ENCODE measurements at places on chromosomes 12 and 14.

GRCh38 chr12:56338308-56339157 is at the start of gene IL23A:
TSS of gene IL23A (plus strand) at chr12:56338884. CDS start at chr12:56339045, 161 bp downstream.
- peak; percentile 68 for DNase-seq

DNA sequence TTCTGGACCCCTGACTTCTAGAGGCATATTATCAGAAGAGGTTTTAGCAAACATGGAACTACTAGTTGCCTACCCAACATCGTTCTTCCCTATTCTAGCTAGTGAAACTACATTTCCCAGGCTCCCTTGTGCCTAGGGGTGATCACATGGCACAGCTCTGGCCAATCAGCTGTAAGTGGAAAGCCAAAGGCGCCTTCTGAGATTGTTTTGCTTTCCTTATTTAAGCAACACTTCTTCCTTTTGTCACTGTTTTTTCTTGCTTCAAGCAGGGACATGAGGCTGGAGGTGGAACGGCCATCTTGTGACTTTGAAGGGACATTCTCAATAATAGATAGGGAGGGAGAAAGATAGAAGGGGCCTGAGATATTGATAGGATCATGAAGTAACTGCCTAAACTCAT is 136.7 kb downstream of the ZNF664 start:
- DNase-seq = peak; percentile 39

DNA sequence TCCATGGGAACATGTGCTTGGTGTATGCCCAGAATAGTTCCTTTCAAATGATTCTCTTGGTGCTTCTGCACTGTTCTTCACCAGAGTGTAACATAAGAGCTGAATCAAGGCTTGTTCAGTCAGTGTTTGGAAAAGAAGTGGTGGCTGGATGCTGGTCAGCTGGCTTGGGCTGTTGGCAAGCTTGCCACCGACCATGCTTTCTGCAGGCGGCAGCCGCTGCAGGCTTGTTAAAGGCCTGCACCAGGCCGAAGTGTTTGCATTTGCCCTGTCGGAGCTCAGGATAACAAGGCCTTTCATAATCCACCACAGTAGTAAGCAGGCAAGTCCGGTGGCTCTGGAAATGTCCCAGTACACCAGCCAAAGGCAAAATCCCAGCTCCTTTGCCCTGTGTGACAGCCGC is 26.9 kb downstream of the DAAM1 start:
- DNase-seq = no peak

GRCh38 chr12:98741556-98742265 is 96.6 kb downstream of the APAF1 start:
- no peak for DNase-seq

GRCh38 chr14:98756749-98757148 is 515.2 kb downstream of the BCL11B start:
- no peak for DNase-seq
